Head of caudate nucleus (tissue), 42 donors: ENCODE measurements at places on chromosomes 7 and 10.

DNA sequence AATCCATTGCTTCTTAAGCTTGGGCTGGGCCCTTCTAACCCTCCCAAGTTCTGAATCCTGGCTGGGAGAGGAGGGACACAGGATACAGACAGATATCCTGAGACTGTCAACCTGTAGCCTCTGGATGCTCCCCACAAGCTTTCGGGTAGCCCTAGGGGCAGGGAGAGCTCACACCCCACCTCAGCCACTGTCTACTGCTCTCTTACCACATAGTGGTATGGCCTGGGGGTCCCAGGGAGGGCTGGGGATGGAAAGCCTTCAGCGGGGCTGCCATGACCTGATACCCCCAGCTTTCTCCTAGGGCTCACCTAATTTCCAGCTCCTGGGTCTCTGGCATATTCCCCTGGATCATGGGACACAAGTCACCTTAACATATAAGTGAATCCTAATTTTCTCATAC lies 25.1 kb downstream of the CRHR2 start:
- no peak for DNase-seq

DNA sequence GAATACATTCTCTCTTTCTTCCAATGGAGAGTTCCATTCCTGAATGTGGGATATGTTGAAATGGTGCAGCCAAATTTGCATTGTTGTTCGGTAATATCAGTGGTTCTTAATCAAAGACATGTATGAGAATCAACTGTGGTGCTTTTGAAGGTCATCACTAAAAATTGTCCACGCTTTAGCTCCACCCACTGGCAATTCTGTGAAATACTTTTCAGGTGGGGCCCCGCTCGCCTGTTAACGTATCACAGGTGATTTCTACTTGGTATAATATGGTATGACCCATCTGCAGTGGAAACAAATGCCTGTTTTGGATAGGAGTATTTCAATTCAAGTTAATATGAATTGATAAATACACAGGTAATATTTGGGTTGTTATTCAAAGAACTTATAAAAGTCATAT lies 178.4 kb downstream of the NSUN6 start:
- peak; percentile 42 for DNase-seq

- no peak for DNase-seq
These were observed at the start of gene ADCYAP1R1 for GRCh38 chr7:31051598-31052486. Gene ADCYAP1R1 (plus strand): TSS chr7:31052308. CDS start chr7:31063265, 10,957 bp downstream.

DNA sequence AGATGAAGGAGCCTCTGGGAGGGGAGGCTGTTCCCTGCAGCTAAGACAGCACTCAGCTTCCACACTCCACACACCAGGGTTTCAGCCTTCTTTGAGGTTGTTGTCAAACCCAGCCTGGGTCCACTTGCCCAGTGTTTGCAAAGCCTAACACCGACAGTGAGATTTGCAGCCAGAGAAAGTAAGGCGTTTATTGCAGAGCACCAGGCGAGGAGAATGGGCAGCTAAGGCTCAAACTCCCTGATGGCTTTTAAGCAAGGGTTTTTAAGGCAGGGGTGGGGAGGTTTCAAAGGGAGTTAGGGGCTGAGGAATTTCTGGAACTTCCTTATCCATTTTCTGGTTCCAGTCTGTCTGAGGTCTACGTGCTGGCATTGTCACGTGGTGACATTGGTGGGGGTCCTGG lies 4.7 kb upstream of the ZNF775 start:
- DNase-seq: no peak

DNA sequence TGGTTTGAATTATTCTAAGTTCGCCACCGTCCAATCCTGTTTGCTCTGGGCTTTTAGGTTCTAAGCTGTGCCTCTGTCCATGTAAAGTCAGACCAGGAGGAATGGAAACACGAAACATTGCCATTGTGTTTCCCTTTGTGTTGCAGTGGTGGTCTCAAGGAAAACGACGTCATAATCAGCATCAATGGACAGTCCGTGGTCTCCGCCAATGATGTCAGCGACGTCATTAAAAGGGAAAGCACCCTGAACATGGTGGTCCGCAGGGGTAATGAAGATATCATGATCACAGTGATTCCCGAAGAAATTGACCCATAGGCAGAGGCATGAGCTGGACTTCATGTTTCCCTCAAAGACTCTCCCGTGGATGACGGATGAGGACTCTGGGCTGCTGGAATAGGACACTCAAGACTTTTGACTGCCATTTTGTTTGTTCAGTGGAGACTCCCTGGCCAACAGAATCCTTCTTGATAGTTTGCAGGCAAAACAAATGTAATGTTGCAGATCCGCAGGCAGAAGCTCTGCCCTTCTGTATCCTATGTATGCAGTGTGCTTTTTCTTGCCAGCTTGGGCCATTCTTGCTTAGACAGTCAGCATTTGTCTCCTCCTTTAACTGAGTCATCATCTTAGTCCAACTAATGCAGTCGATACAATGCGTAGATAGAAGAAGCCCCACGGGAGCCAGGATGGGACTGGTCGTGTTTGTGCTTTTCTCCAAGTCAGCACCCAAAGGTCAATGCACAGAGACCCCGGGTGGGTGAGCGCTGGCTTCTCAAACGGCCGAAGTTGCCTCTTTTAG lies 46.3 kb upstream of the DMBT1 start:
- DNase-seq: no peak

DNA sequence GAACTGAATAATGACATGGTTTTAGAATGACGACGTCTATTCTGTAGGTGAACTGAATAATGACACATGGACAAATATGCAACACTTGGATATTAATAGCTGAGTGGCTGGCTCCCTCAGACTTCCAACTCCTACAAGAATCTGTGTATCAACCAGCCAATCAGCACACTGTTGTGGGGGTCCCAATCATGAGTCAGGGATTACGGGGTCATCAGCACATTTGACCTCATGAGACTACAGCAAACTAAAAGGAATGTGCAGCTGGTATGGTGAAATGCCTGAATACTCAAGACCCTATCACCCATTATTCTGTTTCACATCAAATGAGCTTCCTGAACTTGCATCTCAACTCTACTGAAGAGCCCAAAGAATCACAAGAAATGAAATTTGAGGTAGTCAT lies 192.5 kb downstream of the ANK3 start:
- DNase-seq: no peak

GRCh38 chr10:104424719-104425118 lies 71.1 kb downstream of the CFAP58 start:
- DNase-seq: no peak

GRCh38 chr7:116305485-116306408 lies 95.4 kb downstream of the TES start:
- no peak for DNase-seq

- DNase-seq: no peak
These were observed 124.4 kb upstream of the ITGB1 start for GRCh38 chr10:33082373-33082895.

- no peak for DNase-seq
These were observed 25.7 kb upstream of the CDK14 start for GRCh38 chr7:90570373-90570959.

- DNase-seq: no peak
These were observed 32.7 kb downstream of the ABCB5 start for GRCh38 chr7:20647908-20648776.

DNA sequence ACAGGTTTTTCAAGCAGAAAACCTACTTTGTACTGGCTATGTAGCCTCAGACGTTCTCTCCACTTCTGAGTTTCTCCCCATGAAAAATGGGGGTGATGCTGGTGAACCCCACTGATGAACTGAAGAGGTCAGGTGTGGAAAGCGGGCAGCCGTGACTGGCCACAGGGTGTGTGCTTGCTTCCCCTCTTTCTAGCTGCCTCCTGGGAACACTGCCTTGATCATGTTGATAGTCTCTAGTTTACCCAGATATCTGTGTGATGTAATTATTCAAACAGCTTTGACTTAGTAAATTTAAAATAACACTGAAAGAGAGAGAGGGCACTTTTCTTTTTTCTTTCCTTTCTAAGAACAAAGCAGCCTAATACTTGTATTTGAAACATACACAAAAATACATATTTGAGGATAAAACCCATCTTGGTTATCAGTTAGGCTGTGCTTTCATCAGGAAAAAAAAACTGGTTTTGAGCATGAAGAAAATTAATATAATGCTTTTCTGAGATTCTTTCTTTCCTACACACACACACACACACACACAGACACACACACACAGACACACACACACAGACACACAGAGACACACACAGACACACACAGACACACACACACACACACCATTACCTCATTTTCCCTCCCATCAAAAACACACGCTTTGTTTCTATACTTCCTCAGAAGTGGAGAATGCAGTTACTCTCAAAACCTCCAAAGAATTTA lies 76.7 kb downstream of the MACC1 start:
- DNase-seq: no peak

DNA sequence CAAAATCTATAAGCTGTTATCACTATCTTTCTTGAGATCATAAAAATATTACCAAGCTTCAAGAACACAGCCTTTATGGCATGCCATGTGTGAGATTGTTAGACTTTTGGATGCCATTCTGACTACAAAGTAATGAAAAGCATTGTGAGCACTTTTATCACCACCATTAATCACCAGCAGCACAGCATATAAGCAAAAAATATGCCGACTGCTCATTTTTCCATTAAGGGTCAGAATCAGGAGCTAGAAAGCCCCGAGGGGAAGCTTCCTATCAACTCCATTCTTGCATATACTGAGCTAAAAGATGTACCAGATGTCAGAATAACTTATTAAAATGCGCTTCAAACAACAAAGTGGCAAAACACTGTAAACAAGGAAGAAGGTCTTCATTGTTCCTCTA lies 114.3 kb downstream of the LMBR1 start:
- DNase-seq: no peak

DNA sequence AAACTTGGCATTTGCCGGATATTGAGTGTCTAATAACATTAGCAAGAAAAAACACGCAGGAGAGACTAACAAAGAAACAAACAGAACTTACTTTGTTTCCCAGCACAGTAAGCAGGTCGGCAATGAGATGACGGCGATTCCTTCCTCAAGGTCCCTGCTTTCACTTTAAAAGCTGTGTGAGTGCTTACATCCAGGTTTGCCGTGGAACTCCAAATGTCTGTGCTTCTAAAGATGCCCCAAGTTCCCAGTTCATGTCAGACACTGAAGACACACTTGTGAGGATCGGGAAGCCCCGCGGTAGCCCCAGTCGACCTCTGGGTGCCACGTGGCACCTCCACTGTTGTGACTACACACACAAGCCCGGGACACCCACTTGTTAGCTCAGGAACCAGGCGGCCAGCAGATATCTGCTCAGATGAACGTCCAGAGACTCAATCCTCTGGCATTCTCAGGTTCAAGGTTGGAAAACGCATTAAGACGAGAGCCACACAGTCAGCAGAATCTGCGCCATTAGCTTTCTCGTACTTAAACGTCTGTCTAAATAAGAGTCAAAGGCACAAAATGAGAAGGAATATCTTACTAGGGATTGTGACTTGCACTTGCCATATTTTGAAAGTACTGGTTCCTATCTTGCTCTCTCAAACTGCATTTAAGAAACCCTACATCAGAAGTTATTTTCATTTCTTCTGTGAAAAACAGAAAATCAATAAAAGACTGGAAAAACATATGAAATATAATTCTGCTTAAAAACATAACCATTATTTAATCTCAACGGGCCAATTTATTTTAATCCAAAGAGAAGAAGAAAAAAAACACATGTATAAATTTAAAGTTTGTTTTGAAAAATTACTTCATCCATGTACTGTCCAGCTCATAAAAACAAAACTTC lies 207.6 kb upstream of the KLF14 start:
- DNase-seq: peak; percentile 37

- DNase-seq: no peak
These were observed 704.7 kb upstream of the COBL start for GRCh38 chr7:52021343-52021742.

- DNase-seq: no peak
These were observed 30.9 kb downstream of the KCNMA1 start for GRCh38 chr10:77606751-77607150.

GRCh38 chr7:18978108-18978495 lies 139.3 kb downstream of the TWIST1 start:
- DNase-seq: no peak

DNA sequence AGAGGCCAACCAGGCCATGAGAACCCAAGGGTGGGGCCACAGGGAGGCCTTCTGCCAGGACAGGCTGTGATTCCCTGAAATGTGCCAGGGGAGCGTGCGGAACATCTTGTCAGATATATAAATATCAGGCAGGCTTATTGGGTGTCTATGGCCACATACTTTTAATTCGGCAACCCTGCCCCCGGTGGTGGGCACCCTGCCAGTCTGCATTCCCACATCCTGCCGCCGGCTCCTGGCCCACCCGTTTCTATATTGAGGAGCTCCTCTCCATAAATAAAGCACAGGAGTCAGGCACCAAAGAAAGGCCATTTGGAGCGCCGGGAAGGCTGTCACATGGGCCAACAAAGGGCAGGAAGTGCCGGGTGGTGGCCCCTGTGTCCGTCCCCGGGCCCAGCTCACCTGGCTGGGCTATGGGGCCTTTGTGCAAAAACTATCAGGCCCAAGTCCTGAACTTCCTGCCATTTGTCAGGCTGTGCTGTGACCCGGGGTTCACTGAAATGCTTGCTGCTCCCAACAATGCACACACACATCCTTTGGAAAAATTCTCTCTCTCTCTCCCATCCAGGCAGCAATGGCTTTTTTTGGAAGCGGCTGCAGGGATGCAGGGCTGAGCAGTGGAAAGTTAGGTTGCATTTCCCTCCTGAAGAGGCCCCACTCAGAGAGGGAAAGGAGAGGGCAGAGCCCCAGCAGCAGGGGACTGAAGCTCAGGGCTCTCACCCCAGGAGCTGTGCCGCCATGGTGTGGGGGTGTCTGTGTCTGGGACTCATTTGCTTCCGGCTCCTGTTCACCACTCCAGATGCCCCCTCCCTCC lies 25.0 kb upstream of the PODXL start:
- DNase-seq: no peak

GRCh38 chr7:38964921-38965320 lies 12.8 kb upstream of the POU6F2 start:
- no peak for DNase-seq

DNA sequence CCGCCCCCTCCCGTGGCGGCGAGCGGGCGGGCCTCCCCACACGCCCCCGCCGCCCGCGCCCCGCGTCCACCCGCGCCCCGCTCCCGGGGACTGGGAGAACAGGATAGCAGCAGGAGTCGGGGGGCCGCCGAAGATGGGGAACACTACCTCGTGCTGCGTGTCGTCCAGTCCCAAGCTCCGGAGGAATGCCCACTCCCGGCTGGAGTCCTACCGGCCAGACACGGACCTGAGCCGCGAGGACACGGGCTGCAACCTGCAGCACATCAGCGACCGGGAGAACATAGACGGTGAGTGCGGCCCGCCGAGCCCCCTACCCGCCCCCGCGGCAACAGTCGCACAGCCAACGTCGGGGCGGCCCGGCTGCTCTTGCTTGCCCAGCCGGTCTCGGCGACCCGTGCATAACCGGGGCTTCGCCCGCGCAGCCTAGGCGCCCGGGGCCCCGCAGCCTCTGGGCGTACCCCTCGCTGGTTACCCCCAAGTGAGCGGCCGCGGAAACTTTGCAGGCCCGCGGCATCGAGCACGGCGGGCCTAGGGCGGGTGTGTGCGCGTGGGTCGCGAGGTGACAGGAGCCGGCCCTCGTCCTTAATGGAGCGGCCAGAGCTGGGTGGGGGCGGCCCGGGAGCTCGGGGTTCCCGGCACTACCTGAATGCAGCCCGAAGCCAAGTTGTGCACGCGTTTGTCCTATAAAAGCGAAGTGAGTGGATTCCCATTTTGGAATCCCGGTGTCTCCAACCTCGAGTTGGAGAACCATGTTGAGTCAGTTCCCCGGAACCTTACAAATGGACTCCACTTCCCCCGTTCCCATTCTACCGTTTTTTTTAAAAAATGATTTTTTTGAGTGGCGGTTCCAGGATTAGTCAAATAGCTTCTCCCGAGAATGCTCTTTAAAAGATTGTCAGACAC lies 863 bp downstream of the CCNY start:
- DNase-seq: no peak

- DNase-seq: no peak
These were observed 19.2 kb upstream of the FLNC start for GRCh38 chr7:128810997-128811396.

GRCh38 chr7:123492485-123492884 lies 41.9 kb downstream of the IQUB start:
- DNase-seq: no peak
